ENCODE measurements at places on chromosomes 2 and 18.

GRCh38 chr2:164826293-164827243 is 15.1 kb downstream of the COBLL1 start:
- no peak for DNase-seq

- no peak for DNase-seq
These were observed 155.6 kb downstream of the EML6 start for GRCh38 chr2:54879032-54879431.

GRCh38 chr2:18643326-18644114 is 54.2 kb upstream of the NT5C1B start:
- no peak for DNase-seq

DNA sequence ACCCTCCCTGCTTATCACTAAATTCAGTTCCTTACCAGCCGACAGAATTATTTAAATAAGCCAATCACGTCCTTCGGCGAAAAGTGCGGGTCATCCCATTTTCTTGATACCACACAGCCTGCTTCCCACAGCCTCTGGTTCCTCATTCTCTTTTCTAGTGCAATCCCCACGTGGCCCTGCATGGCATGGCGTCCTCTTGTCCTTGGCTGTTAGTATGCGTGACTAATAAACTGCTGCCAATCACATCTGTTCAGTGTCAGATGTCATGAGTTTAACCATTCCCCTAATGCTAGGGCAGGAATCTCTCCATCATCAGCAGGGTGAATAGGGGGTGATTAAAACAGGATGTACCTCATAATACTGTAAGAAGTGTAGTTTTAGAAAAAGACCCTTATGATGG is 62.8 kb upstream of the TSPYL6 start:
- DNase-seq, result no peak

DNA sequence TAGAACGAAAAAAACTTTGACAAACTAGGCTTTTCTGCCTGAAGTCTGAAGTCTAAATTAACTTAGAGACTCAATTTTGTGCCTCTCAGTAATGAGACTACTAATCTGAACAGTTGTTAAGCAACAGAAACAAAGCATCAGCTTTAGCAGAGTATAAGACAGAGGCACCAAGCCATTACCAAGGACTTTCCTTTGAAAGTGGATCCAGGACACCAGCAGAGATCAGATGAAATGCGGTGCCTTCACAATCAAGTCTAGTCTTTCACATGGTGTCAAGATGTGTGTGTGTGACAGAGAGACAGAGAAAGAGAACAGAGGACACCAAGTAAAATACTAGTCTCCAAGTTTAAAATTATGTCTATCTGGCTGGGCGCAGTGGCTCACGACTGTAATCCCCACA is 1502.9 kb downstream of the LRP1B start:
- DNase-seq, result no peak

DNA sequence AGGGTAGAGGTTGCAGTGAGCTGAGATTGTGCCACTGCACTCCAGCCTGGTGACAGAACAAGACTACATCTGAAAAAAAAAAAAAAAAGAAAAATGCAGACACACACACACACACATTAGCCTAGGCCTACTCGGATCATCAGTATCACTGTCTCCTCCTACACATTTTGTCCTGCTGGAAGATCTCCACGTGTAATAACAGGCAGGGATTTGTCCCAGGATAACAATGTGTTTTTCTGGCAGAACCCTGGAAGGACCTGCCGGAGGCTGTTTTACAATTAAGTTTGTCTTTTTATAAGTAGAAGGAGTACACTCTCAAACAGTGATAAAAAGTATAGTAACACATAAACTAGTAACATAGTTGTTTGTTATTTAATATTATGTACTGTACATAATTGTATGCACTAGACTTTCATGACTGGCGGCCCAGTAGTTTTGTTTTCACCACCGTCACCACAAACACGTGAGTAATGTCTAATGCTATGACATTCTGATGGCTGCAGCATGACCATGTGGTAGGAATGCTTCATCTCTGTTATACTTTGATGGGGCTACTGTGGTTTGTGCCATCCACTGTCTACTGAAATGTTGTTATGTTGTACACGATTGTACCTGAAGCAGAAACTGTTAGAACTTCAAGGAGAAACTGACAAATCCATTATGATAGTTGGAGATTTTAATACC is 130.6 kb downstream of the ATP9B start:
- no peak for DNase-seq

- DNase-seq, result no peak
These were observed 60.1 kb downstream of the ITGB6 start for GRCh38 chr2:160139991-160140390.
